ENCODE measurements at places on chromosomes 16 and 17.

GRCh38 chr16:68732042-68732680 lies 4.9 kb upstream of the CDH1 start:
- no peak for DNase-seq

DNA sequence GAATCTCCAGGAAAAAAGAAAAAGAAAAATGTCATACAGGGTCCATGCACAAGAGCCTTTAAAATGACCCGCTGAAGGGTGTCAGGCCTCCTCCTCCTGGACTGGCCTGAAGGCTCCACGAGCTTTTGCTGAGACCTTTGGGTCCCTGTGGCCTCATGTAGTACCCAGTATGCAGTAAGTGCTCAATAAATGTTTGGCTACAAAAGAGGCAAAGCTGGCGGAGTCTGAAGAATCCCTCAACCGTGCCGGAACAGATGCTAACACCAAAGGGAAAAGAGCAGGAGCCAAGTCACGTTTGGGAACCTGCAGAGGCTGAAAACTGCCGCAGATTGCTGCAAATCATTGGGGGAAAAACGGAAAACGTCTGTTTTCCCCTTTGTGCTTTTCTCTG lies 845 bp downstream of the STH start:
- no peak for DNase-seq

DNA sequence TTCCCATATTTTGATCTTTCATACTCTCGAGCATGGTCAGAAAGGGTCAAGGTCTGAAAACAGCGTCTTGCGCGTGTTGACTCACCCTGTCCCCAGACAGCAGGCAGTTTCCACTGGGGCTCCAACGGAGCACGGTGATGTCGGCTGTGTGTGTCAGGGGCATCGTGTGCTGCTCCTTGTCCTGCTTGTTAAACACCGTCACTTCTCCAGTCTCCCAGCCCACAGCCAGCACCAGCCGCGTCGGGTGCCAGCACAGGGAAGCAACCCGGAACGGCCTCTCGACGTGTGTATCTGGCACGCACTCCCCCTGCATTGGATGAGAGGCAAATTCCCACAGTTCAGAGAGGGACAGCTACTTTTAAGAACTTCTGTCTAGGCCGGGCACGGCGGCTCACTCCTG lies 9.6 kb downstream of the IFT140 start:
- DNase-seq, result no peak

GRCh38 chr16:85816159-85816558 lies 16.7 kb downstream of the COX4I1 start:
- no peak for DNase-seq

DNA sequence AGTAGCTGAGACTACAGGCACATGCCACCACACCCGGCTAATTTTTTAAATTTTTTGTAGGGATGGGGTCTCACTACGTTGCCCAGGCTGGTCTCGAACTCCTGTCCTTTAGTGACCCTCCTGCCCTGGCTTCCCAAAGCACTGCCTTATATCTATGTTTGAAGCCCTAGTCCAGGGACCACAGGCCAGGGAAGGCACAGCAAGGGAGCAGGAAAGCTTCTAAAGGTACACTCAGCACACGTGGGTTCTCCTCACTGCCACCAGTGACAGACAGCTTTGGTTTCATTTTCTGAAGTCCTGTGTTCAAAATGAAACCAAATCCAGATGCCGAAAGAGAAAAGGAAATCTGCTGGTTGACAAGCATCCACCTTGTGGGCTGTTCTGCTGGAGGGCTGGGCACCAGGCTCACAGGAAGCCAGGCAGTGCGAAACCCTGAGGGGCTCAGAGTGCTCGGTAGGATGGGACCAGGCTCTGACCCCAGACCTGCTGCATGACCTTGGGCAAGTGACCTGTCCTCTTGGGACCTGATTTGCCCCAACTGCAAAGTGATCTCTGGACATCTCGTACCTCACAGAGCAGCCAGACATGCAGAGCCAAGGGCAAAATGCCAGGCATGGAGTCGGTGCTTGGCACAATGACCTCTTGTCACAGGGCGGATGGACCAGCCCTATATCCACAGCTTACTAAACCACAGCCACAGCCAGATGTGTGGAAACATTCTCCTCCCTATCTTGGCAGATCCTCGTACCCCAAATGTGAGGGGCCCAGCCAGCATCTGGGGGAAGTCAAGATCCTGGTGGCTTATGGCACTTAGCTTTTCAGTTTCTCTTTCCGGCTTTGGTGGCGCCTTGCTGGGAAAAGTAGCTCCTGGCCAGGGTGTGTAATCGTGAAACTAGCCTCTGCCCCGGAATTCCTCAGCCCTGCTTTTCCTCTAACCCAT lies 2.8 kb upstream of the SOCS1 start:
- no peak for DNase-seq

- DNase-seq, result no peak
Observed at GRCh38 chr16:73483076-73483791, 435.3 kb upstream of the ZFHX3 start.

- no peak for DNase-seq
Observed at GRCh38 chr16:14309001-14309886, 238.1 kb downstream of the MRTFB start.

GRCh38 chr17:17134957-17135333 lies 71.2 kb downstream of the PLD6 start:
- no peak for DNase-seq

DNA sequence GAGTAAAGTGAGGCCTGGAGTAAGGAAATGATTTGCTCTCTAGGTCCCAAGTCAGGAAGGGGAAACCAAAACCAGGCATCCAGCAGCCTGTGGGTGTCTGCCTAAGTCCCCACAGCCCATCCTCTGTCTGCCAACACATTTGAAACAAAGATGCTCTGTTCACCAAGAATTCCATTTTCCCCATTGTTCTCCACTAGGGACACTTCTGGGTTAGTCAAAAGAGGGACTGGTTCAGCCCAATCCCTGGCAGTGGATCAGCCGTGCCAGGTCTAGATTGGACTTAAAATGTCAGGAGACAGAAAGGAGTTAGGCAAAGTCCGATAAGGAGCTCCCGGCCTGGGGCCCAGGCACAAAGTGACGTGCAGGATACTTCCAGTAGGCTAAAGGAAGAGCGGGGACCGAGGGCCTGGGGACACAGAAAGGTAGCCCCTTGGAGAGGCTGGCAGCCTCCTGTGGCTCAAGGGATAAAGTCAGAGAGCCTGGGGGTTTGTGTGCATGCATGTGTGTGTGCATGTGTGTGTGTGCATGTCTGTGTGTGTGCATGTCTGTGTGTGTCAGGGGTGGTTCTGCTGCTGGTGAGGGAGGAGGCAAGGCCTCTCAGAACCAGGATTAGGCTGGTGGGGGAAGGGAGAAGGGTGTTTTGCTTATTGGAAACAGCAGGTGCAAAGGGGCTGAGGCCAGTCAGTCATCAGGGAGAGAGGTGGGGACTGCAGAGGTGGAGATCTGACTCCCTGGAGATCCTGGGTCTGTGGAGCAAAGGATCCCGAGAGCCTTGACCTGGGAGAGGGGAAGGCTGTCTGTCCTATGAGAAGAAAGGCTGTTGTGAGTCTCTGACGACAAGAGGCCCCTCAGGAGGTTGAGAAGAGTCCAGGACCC lies 41.7 kb upstream of the IL34 start:
- DNase-seq, result no peak

GRCh38 chr17:77916264-77916663 lies 42.2 kb upstream of the TNRC6C start:
- no peak for DNase-seq

DNA sequence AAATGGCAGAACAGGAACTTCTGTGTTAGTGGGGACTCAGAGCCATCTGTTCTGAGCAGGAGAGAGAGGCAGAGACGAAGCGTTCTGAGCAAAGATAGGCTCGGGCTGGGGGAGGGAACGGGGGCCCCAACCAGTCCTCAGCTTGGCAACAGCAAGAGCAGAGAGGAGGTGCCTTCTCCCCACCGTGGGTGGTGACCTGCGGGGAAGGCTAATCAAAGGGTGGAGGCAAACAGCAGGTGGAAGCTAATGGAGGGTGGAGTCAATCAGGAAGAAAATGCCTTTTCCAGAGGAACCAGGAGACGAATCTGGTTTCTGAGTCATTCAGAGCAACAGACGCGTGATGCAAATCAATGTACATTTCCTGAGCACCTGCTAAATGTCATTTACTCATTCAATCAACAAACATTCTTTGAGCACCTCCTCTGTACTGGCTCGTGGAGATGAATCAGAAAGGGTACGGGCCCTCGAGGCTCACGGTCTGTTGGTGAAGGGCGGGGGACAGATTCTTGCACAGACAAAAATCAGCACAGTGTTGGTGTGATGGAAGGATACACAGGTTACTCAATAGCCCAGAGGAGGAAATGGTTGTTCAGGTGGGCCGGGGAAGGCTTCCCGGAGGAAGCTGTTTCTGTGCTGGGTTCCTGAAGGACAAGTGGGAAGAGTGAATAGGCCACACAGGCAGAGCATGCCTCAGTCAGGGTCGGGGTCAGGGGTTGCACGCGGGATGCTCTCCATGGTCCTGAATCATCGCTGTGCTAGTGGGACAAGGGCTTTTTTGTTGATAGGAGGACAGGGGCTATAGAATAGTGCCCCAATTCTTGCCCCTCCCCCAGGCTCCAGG lies 5.7 kb upstream of the SPNS2 start:
- no peak for DNase-seq
